ENCODE measurements at places on chromosomes 3 and 15.

DNA sequence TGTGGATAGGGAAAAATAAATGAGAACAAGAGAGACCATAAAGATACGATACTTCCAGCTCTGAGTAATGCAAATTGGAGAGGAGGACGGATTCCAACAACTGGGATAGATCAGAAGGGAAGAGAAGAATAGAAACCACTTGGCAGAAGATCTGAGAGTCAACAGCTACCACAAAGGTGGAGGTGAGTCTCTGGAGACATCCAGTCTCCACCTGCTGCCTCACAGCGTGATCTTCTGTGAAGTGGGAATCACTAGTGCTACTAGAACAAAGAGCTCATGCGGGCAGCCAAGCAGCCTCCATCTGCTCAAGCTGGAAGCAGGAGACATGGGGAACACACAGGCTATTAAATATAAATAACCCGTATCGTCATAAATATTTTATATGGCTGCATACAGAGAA lies 558.5 kb upstream of the CFAP20DC start:
- no peak for DNase-seq

GRCh38 chr3:110624576-110624975 lies 447.0 kb upstream of the NECTIN3 start:
- no peak for DNase-seq

GRCh38 chr15:45182996-45183395 lies 4.8 kb downstream of the SHF start:
- DNase-seq, result no peak

DNA sequence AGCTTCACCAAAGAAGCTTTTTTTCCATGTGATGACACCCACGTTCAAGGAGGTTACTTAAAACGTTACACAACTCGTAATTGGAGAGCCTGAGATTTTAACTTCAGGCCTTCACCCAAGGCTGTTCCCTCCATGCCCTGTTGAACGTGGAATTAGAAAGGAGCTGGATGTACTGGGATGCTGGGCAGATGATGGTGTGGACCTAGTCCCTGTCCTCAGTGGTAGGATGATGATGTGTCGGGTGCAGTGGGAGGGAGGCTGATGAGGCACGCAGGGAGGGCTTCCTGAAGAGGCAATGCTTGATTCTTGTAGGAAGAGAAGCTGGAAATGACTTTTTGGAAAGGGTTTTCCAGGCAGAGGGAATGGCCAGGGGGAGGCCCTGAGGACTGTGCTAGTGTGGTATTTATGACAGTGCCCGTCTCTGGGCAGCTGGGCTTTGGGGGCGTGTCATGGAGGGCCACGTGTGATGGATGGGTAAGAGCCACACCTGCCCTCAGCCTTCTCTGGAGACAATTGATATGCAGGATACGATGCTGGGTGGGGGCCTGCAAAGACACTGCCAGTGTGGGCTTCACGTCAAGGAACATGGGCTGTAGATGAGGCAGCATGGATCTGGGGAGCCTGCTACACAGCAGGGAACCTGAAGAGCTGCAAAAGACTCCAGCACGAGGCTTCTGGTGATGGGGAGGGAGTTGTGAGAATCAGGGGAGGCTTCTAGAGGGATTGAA lies 15.3 kb downstream of the SYNM start:
- DNase-seq, result no peak

DNA sequence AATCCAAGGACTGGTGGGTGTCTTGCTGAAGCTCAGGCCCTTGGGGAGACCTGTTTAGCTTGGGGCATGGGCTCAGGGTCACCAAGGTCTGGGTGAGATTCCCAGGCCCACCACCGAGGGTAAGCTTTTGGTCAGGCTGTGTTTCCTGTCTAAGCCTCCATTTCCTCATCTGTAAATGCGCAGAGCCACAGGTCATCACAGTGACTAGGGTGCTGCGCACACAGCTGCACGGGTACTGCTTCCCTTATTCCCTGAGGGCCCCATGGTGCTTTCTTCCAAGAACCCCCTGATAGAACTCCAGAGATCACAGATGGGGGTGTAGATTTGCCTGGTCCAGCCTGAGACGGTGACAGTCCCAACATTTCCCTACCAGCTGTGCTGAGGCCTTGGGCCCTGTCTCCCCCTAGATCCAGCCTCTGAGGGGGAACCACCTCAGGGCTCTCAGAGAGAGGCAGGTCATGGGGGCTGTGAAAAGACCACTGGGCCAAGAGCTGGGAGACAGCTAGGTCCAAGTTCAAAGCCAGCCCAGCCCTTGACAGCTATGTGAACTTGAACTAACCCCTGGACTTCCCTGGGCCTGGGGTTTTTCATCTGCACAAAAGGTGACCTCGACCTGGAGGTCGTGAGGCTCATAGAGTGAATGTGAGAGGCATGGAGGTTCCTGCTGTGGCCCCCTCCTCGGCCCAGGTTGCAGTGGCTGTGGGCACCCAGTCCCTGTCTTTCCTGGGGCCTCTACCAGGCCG lies 60.7 kb downstream of the SEMA3G start:
- DNase-seq, result no peak

DNA sequence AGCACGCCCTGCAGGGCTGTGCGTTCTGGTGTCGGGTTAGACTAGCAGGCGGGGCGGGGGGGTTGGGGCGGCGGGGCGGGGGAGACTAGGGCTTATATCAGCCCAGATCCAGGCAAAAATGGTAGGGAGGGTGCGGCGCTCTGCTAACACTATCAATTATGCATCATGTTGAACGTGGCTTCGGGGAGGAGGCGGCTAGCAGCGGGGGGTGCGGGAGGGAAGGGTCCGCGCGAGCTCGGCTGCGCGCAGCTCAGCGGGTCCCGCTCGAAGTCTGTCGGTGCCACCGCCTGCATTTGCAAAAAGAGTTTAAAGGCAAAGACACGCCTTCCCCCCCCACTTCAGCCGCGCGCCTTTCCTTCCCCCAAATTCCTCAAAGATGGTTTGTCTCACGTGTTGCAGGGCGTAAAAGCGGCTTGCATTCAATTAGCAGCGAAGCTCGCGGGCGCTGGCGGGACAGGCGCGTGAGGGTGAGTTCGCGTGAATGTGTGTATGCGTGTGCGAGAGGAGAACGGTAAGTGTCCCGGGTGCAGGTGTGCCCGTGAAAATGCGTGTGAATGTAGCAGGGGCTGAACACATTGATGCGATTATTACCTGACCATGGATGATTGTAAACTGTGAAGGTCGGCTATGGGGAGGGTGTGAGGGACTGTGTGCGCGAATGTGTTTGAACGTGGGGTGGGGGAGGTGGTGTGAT lies at the start of gene ISLR2:
Gene ISLR2, plus strand, starts transcription at position 432 of the 694 bp plus-strand sequence. CDS start 2,169 bp downstream, outside the sequence.
- DNase-seq, result no peak

DNA sequence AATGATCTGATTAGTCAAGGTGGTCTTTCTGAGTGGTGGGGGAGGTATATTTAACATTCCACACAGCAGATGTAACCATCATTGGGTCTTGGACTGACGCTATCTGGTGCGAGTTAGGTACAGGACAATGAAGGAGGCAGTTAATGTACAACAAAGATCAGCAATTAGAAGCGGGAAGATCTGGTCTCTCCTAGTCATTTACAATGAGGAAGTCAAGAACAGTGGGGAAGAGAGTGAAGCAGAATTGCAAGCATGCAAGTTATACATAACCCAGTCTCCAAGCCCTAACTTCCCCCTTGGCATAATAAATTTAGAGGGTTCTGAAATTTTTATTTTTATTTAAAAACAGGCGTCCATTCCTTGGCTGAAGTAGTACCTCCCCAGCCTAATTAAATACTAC lies 14.1 kb downstream of the GPD1L start:
- DNase-seq, result no peak

DNA sequence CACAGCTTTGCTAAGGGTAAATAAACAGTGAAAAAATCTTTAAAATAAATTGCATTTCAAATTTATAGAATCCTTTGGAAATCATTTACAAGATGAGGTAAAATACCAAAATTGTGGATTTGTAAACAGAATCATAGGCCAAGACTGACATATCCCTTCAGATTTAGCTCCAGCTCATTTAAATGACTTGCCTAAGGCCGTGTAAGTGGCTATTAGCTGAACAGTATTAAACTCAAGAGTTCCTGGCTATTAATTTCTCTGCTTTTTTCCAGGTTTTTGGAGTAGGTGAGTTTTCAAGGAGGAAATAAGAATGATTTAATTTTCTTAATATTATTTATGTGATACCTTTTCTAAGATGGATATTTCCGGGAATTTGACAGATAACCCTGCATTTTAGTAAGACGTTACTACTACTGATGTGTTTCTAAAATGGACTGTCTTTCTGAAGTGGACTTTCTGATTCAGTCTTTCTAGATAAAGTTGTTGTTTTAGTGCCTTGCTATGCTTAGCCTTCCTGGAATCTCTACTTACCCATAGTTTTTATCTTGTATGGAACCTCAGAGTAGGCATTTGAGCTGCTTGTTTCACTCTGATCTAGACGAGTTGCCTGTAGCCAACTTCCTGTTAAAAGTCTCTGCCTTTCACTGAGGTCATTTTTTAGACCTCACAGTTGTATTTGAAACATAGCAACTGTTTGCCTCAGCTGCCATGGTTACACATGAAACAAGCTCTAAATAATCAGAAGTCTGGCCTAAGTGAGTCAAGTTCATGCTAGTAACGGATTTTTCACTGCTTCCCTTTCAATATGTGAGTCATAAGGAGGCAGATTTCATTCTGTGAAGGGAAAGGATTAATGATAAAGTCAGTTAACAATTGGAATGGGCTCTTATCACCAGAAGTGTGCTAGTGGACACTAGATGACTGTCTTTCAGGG lies 127.0 kb downstream of the KLHL25 start:
- DNase-seq, result no peak

- no peak for DNase-seq
Measured at GRCh38 chr15:25136119-25136518, 181.3 kb downstream of the SNRPN start.

DNA sequence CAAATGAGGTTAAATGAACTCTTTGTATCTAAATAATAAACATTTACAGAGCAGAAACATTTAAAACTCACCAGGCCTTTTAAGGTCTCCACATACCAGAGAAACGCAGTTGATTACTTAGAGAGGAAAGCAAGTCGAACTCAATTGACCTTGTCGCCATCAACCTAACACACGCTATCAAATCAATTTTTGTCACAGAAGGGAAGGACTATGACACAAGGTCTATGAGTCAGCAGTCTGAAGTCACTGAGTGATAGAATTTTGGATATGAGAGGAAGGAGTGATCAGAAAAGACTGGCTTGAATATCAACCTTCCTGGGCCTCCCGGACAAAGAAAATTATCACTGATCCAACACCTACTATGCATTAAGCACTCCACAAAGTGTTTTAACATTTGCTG lies 514.4 kb upstream of the ZNF385D start:
- DNase-seq, result no peak

DNA sequence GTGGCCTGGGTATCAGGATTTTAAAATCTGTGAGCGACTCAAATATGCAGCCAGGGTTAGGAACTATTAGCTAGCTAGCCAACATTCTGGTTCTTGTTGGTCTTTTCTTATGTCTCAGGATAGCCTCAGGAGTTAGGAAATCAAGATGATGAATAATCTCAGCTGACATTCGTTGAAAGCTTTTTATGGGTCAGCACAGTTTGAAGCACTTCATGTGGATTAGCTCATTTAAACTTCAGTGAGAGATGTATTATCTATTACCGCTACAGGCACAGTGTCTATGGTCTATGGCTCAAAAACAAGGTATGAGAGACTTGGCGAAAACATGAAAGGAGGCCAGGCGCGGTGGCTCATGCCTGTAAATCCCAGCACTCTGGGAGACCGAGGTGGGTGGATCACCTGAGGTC lies 187.5 kb upstream of the THRB start:
- DNase-seq, result no peak

GRCh38 chr3:46573701-46574100 lies 7.6 kb upstream of the LRRC2 start:
- DNase-seq, result no peak

GRCh38 chr3:65633018-65633638 lies 405.6 kb downstream of the MAGI1 start:
- no peak for DNase-seq

- DNase-seq, result no peak
Measured at GRCh38 chr3:4426782-4427344, 40.2 kb downstream of the SUMF1 start.

GRCh38 chr3:49553324-49553691 lies 969 bp upstream of the BSN start:
- no peak for DNase-seq

- DNase-seq, result no peak
Measured at GRCh38 chr15:98948941-98949340, 58.7 kb downstream of the PGPEP1L start.

DNA sequence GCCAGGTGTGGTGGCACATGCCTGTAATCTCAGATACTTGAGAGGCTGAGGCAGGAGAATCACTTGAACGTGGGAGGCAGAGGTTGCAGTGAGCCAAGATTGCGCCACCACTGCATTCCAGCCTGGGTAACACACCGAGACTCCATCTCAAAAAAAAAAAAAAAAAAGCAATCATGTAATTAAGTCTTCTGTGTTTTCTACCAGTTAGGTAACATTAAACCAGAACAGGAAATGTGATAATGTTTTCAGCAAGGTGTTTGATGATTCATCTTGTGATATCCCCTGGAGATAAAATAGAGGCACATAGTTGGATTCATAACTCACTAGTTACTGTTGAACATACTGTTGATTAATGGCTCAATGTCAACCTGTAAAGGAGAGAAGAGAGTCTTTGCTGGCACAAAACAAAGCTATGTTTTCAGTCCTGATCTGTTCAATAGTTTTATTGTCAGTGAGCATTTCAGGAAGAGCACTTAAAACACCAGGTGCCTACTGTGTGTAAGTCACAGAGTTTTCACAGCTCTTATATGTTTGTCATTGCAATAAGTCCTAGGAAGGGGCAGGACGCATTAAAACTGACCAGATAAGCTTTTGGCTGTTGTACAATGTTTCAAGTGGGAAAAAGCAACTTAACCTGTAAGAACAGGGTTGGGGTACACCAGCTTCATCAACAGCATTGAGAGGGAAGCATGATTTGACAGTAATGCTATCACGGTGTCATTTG lies 19.5 kb downstream of the DNAJB11 start:
- DNase-seq, result no peak

- DNase-seq, result no peak
Measured at GRCh38 chr3:116083683-116084082, 361.6 kb downstream of the LSAMP start.

DNA sequence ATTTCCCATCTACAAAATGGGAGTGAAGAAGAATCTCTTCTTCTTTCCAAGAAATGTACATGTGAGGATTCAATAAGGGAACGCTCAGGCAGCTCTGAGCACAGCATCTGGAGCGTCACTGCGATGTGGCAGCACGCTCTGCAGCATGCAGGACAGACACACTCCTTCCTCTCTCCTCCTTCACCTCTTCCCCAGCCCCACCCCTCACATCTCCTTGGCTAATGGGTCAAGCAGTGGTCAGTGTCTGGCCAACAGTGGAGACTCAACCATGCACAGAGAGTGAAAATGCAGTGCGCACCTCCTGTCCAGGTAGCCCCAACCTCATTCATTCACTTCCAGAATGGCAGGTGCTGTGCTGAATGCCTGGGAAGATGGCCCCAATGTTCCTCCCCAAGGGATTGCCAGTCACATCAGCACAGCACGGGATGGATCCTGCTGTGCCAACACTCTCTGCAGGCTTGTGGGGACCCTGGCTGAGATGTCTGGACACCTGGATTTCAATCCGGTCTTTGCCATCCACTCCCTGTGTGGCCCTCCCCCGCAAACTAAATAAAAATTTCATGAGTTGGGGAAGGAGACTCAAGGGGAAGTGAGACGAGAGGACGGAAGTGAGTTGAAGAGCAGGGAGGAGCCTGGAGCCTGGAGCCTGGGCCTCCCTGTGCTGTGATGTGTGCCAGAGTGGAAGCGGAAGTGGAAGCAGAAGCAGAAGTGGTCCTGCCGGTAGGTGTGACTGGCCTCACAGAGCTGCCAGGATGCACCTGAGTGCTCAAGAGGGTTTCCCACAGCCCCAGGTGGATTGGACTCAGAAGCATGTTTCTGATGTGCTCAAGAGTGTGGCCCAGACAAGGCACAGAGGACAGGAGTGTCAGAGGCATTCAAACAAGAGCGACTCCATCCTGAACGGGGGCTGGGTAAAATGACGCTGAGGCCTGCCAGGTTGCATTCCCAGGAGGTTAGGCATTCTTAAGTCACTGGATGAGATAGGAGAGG lies 163.9 kb downstream of the SMAD6 start:
- DNase-seq, result peak; percentile 89

Measured in germinal center (tissue), 1 donor.